ENCODE measurements at places on chromosomes 7 and 10. TPM values are rescaled to one million over a fixed set of nuclear protein-coding genes. Genes with fewer than 3 reads are reported as not detected.

- no peak for DNase-seq
Measured at GRCh38 chr7:101546308-101546936, 82.7 kb downstream of the MYL10 start.

GRCh38 chr7:30478349-30479201 lies at the start of gene NOD1:
Gene NOD1 (minus strand): TSS chr7:30478784. CDS start chr7:30456921, 21,863 bp downstream.
- peak; percentile 73 for DNase-seq

DNA sequence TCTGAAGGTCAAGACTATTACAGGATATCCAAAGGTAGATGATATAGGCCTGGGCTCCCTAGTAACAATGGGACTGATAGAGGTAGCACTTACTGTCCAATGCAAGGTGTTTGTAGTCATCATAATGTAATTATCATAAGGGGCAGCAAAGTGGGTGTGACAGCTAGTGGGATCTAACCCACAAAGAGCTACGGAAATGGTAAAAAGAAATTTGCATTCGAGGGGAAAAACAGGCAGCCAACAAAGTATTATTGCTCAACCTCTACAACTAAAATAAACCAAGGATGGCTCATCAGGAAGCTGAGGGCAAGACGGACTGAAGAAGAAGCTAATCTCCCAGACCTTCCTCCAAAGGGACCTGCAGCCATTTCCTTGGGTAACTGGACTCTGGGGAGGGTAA lies 211.0 kb downstream of the WDR11 start:
- DNase-seq, result no peak

GRCh38 chr10:77671594-77672252 lies 34.1 kb upstream of the KCNMA1 start:
- DNase-seq, result no peak

GRCh38 chr7:1938788-1939433 lies 268.8 kb downstream of the ELFN1 start:
- no peak for DNase-seq

DNA sequence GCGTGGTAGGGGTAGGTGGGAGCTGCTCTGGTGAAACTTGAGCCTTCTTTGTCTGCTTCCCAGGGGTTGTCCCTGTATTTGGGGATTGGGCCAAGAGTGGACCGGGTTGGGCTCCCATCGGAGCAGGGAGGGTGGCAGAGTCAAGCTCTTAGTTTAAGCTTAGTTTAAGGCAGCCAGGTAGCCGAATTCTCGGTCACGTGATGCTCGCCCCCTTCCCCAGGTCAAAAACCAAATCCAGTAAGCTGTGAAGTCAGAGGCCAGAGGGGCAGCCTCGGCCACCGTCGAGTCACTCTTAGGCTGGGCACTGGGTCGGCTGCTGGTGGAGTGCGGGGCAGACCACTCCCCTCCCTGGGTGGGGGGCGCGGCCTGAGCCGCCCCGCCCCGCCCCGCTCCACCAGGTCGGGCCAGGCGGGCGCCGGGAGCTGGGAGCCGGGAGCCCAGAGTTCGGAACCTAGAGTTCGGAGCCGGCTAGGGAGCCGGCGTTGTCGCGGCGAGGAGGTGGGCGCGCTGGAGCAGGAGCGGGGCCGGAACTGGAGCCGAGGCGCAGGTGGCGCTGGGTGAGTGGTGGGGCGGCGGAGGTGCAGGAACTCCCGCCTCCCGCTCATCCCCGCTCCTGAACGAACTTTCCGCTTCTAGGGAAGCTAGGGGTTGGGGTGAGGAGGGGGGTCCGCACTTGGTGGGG lies 2.8 kb upstream of the LZTS2 start:
- DNase-seq, result peak; percentile 34

- no peak for DNase-seq
Measured at GRCh38 chr10:33098951-33099663, 141.1 kb upstream of the ITGB1 start.

DNA sequence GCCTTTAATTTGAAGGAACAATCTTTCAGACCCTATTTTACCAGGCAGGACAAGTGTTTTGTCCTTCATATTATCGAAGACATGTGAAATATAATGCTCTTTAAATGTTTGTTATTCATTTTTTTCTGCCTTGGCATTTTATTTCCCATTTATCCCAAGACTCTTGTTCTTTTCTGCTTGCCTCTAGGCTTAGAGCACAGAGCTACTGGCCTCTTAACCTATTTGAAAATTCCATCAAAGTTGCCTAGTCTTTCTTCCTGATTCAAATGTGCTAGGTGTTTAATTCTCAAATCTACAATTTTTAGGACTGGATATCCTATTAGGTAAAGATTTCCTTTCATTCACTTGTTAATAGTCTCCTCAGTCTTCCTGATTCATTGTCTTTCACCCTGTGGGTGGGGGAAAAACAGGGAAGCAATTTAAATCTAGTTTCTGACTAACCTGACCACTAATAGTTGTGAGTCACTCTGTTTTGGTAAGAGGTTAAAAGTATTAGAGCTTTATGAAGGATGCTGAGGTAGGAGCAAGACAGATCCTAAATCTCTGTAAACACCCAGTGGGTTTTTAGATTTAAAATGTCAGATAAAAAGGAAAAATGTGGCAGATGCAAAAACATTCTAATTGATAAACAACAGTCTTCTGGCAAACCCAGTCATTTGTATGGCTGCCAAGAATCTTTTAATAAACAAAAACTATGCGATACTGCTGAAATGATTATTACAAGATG lies 1.5 kb downstream of the LIPK start:
- no peak for DNase-seq

- no peak for DNase-seq
Measured at GRCh38 chr7:111516612-111517011, 45.7 kb downstream of the IMMP2L start.

- DNase-seq, result no peak
Measured at GRCh38 chr7:127760436-127761031, 108.5 kb downstream of the SND1 start.

GRCh38 chr7:96225251-96225650 lies 96.6 kb downstream of the SLC25A13 start:
- no peak for DNase-seq

- DNase-seq, result no peak
Measured at GRCh38 chr7:125122173-125122572, 192.5 kb upstream of the POT1 start.

- no peak for DNase-seq
Measured at GRCh38 chr10:31782701-31783100, 145.9 kb downstream of the ARHGAP12 start.

- DNase-seq, result no peak
Measured at GRCh38 chr7:68619526-68619925, 978.7 kb upstream of the AUTS2 start.

DNA sequence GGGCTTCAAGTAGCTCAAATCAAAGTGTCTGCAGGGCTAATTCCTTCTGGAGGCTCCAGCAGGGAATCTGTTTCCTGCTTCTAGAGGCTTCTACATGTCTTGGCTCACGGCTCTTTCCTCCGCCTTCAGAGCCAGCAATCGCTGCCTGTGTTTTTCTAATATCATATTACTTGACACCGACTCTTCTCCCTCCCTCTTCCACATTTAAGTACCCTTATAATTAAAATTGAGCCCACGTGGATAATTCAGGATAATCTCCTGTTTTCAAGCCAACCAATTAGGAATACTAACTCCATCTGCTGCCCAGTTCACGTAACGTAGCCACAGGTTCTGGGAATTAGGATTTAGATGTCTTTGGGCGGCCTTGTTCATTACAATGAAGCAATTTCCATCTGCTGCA lies 372.2 kb downstream of the DPP6 start:
- no peak for DNase-seq

GRCh38 chr7:47678641-47679380 lies 96.9 kb upstream of the TNS3 start:
- DNase-seq, result no peak

- peak; percentile 25 for DNase-seq
Measured at GRCh38 chr7:84216472-84216871, 21.9 kb upstream of the SEMA3A start.

- peak; percentile 63 for DNase-seq
Measured at GRCh38 chr7:92614660-92615174, 24.5 kb upstream of the FAM133B start.

GRCh38 chr10:46550076-46550790 lies 6.2 kb downstream of the GPRIN2 start:
- no peak for DNase-seq

DNA sequence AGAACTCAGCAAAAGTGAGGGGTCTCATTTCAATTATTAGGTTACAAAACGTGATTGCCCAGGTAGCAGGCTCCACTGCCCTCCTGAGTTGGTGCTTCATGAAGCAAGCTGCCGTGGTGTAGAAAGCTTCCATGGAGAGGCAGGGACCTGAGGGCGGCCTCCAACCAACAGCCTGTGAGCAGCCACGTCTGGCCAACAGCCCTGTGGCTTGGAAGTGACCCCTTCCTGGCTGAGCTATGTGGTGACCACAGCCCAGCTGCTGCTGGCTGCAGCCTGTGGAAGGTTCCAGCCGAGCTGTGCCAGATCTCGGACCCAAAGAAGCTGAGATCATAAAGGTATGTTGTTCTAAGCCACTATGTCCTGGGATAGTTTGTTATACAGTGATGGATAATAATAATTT lies 122.5 kb upstream of the KLF6 start:
- DNase-seq, result no peak

DNA sequence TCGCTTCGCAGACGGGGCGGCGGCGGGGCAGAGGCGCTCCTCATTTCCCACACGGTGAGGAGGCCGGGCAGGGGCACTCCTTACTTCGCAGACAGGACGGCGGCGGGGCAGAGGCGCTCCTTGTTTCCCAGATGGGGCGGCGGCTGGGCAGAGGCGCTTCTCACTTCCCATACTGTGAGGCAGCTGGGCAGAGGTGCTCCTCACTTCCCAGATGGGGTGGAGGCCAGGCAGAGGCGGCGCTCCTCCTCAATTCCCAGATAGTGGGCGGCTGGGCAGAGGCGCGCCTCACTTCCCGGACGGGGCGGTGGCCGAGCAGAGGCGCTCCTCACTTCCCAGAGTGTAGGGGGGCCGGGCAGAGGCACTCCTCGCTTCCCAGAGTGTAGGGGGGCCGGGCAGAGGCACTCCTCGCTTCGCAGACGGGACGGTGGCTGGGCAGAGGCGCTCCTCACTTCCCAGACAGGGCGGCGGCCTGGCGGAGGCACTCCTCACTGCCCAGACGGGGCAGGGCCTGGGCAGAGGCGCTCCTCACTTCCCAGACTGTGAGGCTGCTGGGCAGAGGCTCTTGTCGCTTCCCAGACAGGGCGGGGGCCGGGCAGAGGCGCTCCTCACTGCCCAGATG lies 43.1 kb downstream of the ZEB1 start:
- DNase-seq, result no peak

GRCh38 chr7:14717816-14718215 lies 184.7 kb downstream of the DGKB start:
- DNase-seq, result peak; percentile 53

DNA sequence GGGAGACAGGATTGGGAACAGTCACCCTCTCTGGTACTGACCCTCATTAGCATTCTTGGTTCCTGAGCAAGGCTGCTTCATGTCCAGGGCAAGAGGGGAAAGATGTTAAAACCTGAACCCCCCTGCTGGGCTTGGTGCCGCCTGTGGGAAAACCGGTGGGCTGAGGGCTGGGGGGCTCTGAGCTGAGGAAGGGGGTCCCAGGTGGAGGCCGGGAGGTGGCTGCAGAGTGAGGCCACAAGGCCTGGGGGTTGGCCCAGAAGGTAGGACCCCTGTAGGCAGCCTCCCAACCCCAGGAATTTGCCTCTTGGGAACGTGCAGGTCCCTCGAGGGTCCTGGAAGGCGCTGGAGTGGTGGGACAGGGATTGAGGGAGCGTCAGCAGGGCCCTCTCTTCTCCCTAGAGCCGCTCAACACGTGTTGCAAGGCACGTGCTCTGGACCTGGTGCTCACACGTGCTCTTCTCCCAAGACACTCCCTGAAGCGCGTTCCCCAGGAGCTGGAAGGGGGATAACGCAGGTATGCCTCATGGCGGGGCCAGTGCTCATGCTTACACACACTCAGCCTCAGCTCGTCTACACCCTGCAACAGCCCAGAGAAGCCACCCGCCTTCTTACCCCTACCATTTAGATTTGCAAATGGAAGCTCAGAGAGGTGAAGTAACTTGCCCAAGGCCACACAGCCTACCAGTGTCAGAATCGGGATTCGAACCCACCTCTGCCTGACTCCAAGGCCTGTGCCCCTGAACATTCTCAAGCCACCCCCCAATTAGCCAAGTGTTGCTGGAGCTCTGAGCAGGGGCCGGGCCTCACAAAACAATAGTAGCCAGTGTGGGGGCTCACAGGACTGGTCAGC lies 64.4 kb downstream of the LHPP start:
- no peak for DNase-seq

DNA sequence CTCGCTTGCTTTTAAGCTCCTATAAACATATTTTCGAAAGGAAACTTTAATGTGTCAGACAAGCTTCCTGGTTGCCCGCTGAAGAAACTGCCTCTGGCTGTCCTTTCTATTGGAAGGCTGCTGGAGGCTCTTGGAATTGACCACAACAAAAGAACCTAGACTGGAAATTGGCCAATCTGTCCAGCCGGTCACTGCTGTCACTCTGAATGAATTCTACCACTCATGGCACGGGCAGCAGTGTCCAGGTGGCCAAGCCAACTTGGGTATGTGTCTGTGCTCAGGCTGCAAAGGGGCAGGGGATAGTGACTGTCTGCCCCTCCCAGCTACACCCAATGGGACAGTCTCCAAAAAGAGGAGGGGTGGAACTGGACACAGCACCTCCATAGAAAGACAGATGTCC lies 57.6 kb downstream of the CDH23 start:
- no peak for DNase-seq

GRCh38 chr7:130369831-130370550 lies 10.3 kb upstream of the CPA1 start:
- DNase-seq, result peak; percentile 91

GRCh38 chr7:43112941-43113621 lies 634 bp downstream of the HECW1 start:
- DNase-seq, result peak; percentile 78

DNA sequence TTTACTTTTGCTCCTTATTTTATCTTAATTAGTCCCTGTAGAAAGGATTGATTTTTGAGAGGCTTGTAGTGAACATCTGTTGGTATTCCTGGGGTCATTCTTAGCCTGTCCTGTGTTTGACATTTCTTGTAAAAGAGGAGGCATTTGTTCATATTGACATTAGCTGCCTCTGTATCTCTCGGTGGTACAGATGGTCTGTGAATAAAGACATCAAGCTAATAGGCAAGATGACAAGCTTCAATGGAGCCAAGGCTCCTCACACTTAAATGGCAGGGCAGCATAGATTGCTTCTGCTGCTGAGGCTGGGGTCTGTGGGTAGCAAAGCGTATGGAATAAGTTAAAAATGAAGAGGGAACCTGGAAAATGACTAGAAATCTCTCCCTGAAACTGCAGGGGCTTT lies 687.6 kb downstream of the LRMDA start:
- DNase-seq, result no peak

SEMA3D gene
- 14.3 TPM for polyA plus RNA-seq

PAPSS2 gene
- 14.7 TPM for polyA plus RNA-seq

DENND10 gene
- polyA plus RNA-seq, result 36.2 TPM

GIMAP5 gene
- polyA plus RNA-seq, result 10.6 TPM

GRID2IP gene
- 0.25 TPM for polyA plus RNA-seq

SYT15B gene
- 0.65 TPM for polyA plus RNA-seq

GPR15LG gene
- polyA plus RNA-seq, result not detected
